ENCODE measurements at places on chromosomes 11 and 22.

DNA sequence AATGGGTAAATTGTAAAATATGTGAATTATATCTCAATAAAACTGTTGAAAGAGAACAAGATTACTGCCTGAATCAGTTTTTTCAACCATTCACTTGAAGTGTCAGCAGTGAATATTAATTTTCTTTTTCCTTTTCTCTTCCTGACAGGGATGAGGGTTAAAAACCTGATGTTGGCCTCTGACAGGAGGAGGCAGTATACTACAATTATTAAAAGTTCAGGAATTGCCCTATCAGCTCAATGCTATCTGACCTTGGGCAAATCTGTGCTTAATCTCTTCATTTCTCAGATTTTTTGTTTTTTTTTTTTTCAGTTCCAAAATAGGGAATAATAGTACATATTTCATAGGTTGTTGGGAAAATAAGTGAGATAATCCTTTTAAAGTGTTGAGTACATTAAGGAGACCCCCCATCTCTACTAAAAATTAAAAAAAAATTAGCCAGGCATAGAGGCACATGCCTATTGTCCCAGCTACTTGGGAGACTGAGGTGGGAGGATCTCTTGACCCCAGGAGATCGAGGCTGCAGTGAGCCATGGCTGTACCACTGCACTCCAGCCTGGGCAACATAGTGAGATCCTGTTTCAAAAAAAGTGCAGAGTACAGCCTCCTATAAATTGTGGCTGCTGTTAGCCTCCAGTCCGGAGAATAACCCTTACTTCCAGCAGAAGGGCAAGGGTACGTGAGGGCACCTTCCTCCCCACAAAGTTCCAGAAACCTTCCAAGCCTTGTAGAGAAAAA is 48.8 kb downstream of the TRIM44 start:
- no peak for DNase-seq

GRCh38 chr11:134391656-134392055 is 20.4 kb downstream of the B3GAT1 start:
- no peak for DNase-seq

DNA sequence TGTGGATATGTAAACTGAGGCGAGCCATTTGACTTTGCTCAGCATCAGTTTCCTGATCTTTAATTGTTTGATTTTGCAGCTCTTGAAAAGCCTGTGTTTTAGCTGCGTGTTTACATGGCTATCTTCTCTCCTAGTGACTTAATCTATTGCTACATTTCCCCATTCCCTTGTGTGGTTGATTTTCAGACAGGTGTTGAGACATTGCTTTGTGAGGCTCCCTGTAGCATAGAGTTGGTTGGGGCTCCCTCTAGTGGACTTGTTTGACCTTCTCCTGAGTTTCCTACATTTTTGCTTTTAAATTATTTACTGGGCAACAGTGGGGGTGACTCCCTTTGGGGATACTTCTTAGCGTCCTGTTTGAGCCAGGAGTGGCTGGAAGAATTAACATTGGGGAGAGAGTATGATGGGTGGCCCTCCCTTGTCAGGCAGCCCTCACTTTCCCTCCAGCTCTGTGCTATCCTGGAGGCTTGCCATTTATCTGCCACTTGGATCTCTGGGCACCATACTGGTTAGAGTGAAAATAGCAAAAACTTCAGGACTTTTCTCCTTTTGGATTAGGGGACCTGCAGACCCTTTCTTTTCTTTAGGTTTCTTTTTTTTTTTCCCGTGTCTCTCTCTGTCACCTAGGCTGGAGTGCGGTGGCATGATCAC is 9.2 kb upstream of the CBL start:
- DNase-seq = peak; percentile 85

- DNase-seq = no peak
These were observed 76.4 kb downstream of the KCNQ1 start for GRCh38 chr11:2521081-2521732.

DNA sequence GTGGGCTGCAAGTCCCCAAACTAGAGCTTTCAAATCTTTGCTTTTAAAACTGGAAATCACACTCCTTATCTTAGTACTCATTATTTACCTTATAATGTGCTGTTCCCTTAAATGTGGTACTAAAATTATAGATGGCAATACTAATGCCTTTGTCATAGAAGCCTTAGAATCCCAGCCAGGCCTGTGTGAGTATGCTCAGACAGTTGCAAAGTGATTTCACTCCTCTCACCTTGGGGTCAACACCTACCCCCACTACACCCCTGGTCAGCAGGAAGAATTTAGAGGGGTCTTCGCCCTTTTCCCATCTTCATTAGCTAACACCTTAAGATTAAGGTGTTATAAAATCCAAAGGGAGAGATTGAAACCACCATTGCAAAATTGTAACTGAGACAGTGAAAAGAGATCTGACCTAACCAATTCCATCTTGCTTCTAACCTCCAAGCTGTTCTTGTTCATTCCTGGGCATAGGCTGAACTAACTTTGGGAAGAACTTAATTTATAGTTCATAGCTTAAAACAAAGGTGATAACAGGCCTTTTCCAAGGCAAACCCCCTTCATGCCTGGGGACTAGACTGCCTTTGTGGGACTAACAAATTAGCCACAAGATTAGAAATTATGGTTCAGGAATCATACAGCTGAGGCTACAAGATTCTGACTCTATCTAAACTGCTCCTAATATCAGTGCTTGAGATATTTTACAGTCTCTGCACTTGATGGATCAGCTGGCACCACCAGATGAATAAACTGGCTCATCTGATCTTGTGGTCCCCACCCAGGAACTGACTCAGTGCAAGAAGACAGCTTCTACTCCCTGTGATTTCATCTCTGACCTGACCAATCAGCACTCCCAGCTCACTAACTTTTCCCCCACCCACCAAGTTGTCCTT is 10.4 kb upstream of the MRPL17 start:
- DNase-seq = peak; percentile 66

GRCh38 chr11:218815-219593 is 11.5 kb downstream of the RIC8A start:
- DNase-seq = no peak

DNA sequence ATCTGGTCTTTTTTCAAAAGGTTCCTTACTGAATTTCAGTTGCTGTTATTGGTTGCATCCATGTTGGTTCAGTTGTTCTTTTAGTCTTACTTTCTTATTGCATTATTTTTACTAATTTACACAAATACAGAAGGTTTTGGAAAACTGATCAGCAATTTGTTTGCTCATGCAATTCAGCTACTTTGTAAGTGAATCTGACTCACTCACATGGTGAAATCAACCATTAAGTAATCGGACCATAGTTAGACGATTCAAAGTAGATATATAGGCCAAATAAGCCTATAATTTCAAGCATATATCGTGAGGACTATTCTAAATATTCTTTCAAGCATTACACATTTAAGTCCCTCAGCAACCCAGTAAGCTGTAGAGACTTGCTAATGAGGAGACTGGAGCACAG is 41.7 kb downstream of the CCDC83 start:
- DNase-seq = no peak
